Astrocyte of the hippocampus (primary cell): ENCODE measurements at places on chromosomes 11 and 22.

DNA sequence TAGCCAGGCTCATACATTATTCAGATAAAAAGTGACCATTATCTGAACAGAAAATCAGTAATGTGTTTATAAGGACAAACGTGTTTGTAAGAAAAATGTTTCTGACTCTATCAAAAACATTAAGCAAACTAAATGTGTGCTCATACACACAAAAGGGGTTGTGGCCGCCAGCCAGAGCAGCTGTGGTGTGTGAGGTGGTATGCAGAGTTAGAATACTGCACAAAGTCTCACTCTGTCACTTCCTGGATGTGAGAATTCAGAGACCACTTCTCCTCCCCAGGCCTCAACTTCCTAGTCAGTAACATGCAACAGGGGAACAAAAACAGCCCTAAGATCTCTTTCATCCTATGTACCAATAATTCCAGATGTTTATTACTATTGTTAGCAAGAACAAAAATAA lies 9.4 kb downstream of the OR5B21 start:
- no peak for DNase-seq

- DNase-seq = peak; percentile 93
These were observed 124.2 kb downstream of the SWAP70 start for GRCh38 chr11:9787981-9788521.

DNA sequence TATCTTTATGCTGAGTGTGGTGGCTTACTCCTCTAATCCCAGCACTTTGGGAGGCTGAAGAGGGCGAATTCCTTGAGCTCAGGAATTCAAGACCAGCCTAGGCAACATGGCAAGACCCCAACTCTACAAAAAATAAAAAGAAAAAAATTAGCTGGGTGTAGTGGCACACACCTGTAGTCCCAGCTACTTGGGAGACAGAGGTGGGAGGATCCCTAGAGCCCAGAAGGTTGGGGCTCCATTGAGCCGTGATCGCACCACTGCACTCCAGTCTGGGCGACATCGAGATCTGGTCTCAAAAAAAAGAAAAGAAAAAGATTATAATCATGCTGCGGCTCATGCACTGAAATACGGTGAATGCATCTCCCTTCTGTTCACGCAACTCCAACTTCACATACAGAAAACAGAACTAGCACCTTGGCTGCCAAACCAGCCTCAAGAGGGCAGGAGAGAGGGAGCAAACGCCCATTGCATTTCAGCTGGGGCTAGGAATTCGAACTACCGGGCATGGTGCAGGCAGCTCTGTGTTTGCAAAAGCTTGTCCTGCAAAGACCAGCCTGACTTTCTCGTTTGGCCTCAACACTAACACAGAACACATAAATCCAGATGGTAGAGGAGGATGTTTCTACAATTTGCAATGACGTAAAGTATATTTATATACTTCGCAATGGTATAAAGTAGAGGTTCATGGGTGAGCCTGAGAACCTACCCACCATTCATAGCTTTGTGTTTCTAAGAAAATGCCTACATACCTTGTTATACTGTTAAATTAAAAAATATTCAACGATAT lies 6.3 kb upstream of the SYNGR1 start:
- peak; percentile 79 for DNase-seq

DNA sequence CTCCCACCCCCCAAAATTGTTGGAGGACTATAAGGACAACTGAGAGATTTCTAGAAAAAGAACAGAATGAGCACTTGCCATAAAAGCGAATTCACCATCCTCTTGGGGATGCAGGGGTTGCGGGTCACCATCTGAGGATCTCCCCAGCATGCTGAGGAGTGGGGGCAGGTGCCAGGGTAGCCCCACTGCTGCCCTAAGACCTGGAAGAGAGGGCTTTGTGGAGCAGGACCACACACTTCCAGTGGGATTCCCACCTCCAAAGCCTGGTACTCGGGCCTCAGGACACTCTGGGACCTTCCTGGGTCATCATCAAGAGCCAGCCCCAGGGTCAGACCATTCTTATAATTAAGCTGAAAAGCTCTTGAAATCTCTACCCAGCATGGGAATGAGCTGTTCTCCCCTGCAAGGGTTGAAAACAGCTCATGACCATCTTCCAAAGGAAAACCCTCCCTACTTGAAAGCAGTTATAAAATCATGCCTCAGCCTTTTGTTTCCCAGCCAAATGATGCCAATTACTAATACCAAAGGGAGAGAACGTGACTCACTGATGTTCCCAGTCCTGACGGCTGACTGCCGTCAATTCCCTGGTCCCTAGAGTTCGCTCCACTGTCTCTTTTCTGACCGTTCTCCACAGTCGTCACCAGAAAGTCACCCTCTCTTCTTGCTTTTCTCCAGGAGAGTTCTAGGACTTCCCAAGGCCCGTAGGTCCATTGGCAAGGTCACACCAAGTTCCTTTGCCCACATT lies 76.8 kb upstream of the CREB3L1 start:
- peak; percentile 46 for DNase-seq

DNA sequence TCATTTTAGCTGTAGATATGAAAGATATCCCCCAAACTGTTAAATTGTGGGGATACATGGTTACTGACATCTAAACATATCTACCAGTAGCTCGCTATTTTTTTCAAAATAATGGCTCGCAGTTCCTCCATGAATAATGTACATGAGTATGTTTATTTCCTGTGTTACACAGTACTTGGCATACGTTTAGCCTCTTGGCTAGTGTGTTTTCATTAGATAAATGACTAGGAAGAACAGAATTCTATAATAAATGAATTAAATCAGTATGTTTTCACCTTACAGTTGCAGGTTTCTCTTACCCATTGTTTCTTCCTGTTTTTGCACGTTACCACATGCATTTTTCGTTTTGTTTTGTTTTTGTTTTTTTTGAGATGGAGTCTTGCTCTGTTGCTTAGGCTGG lies 21.8 kb downstream of the RNF169 start:
- no peak for DNase-seq

GRCh38 chr22:45072322-45072903 lies 62.6 kb upstream of the PHF21B start:
- peak; percentile 85 for DNase-seq

- peak; percentile 75 for DNase-seq
These were observed 9.6 kb upstream of the PDE2A start for GRCh38 chr11:72683782-72684200.

- DNase-seq = no peak
These were observed 5.2 kb upstream of the C22orf42 start for GRCh38 chr22:32164075-32164860.

DNA sequence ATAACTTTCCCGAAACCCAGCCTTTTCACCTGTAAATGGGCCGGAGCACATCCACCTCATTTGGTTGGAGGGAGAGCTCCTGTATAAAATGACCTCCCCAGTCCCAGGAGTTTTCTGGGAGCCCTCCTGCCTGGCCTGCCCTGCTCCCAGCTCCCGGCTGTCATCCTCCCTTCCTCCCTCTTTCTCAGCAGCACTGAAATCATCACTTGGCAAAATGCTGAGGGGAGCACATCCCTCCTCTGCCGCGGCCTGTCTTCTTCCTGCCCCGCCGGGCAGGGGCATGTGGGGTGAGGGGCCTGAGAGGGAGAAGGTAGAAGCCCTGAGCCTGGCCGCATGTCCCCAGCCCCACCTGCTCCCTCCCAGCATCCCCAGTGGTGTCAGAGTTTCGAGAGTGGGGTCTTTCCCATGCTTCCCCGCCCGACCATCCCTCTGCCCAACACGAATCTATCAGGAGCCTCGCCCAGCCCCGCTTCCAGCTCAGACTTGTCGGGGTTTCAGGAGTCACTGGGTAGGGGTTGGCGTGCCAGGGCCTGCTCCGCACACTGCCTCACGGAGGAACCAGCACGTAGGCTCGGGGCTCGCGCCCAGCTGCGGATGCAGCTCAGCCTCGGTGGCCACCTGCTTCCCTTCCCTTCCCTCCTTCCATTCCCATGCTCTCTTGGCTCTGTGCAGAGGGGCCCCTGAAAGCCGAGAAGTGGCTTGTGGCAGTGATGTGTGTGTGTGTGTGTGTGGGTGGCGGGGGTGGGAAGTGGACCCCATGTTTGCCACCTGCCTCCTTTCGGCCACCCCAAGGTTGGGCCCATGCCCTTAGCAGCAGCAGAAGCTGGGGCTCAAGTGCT lies 37.1 kb downstream of the NECTIN1 start:
- DNase-seq = no peak

DNA sequence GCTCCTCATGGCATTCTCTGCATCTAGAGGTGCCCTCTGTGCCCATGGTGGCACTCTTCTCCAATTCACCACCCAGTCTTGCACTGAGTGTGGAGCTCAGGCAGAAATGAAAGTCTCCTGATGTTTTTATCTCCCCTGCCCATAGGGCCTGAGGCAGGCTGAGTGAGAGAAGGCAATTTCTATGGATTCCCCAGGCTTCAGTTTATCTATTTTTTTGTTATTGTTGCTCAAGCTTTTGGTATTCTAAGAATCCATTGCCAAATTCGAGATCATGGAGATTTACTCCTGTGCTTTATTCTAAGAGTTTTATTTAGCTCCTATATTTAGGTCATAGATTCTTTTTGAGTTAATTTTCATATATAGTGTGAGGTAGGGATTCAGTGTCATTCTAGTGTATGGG lies 40.7 kb downstream of the TSPAN18 start:
- no peak for DNase-seq
